ENCODE measurements at places on chromosomes 12 and 14.

- DNase-seq, result peak; percentile 49
Observed at GRCh38 chr12:6285063-6285477, 25.4 kb upstream of the PLEKHG6 start.

DNA sequence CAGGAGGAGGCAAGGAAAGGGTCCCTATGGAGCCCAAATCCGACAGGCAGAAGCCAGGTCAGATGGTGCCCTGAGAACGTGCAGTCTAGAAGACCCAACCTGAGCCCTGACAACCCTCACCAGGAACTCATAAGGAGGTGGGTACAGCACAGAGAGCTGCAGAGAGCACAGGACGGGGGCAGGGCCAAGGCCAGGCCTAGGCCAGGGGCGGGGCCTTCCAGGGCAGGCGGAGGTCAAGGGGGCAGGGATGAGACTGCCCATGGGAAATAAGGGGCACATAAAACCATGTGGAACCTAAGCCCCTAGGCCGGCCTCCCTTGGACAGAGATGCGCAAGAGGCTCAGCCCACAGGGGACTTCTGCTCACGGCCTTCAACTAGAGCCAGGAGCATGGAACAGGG lies 45.1 kb downstream of the SSH1 start:
- DNase-seq, result no peak

GRCh38 chr14:90979515-90979914 lies 80.9 kb downstream of the RPS6KA5 start:
- no peak for DNase-seq

DNA sequence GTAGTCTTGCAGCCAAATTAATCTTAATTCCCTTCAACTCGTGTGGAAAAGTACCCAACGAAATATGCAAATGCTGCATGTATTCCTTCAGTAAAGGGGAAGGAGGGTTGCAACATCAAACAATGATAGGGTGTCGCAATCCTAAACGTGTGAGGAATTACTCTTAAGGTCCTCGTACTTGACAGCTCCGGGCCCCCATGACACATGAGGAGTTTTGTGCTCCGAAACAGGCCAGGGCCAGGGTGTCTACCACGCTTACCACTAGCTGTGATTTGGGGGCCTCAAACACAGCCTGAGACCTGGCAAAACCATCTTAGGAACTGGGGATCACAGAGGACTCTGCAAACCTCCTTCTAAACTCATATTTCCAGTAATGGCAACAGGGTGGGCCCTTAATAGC lies 20.4 kb downstream of the FOS start:
- DNase-seq, result no peak

DNA sequence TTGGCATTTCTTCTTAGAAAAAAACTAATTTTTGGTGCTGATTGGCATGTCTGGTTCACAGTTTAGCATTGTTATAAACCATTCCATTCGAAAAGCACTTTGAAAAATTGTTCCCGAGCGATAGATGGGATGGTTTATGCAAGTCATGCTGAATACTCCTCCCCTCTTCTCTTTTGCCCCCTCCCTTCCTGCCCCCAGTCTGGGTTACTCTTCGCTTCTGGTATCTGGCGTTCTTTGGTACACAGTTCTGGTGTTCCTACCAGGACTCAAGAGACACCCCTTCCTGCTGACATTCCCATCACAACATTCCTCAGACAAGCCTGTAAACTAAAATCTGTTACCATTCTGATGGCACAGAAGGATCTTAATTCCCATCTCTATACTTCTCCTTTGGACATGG lies 20.1 kb upstream of the TIGAR start:
- no peak for DNase-seq

All from T follicular helper cell (primary cell).